Lung (tissue), 17 donors: ENCODE measurements at places on chromosomes 13 and 19. TPM values are rescaled to one million over a fixed set of nuclear protein-coding genes. Genes with fewer than 3 reads are reported as not detected.

NLRP11 gene
- not detected for total RNA-seq

ATP8B3 gene
- total RNA-seq = 2.4 TPM

SULT2A1 gene
- total RNA-seq = 0.15 TPM

CCL25 gene
- not detected for total RNA-seq

KCNRG gene
- total RNA-seq = 9.0 TPM

CCNE1 gene
- total RNA-seq = 1.9 TPM

ICAM5 gene
- 32.1 TPM for total RNA-seq

ANKLE1 gene
- 1.6 TPM for total RNA-seq

SERP2 gene
- total RNA-seq = 6.6 TPM

SGTA gene
- total RNA-seq = 48.0 TPM

CAB39L gene
- total RNA-seq = 13.9 TPM

OR10H1 gene
- not detected for total RNA-seq

IZUMO1 gene
- total RNA-seq = 1.2 TPM

ZNF69 gene
- 29.1 TPM for total RNA-seq

NKPD1 gene
- total RNA-seq = 0.06 TPM

OR7G2 gene
- total RNA-seq = not detected

ZNF776 gene
- total RNA-seq = 13.9 TPM

CAPN12 gene
- total RNA-seq = 2.0 TPM

CPB2 gene
- total RNA-seq = 16.7 TPM

FLT1 gene
- 71.3 TPM for total RNA-seq

CGB3 gene
- total RNA-seq = not detected

GDF15 gene
- total RNA-seq = 49.7 TPM

RINL gene
- total RNA-seq = 7.0 TPM

TEX29 gene
- not detected for total RNA-seq

KIR2DL1 gene
- total RNA-seq = 0.46 TPM

ANKRD27 gene
- 31.5 TPM for total RNA-seq

PCDH17 gene
- total RNA-seq = 64.7 TPM

AMER2 gene
- not detected for total RNA-seq

SSC5D gene
- 6.8 TPM for total RNA-seq

GZMM gene
- 0.74 TPM for total RNA-seq

PEAK3 gene
- total RNA-seq = 6.7 TPM

LRP3 gene
- 18.2 TPM for total RNA-seq

PLPPR3 gene
- total RNA-seq = 8.1 TPM

IL17D gene
- total RNA-seq = 1.5 TPM
